ENCODE measurements at places on chromosomes 3 and 15. TPM values are rescaled to one million over a fixed set of nuclear protein-coding genes. Genes with fewer than 3 reads are reported as not detected.

- DNase-seq: no peak
Measured at GRCh38 chr15:77069521-77070121, 1.3 kb downstream of the TSPAN3 start.

GRCh38 chr3:9098716-9099675 lies 135.7 kb upstream of the RAD18 start:
- DNase-seq: no peak

The GABRA5 gene
- total RNA-seq: not detected

GRCh38 chr15:91685436-91685835 lies 168.1 kb upstream of the SLCO3A1 start:
- DNase-seq: no peak

- DNase-seq: no peak
Measured at GRCh38 chr3:146491303-146491702, 21.9 kb upstream of the PLSCR2 start.

- no peak for DNase-seq
Measured at GRCh38 chr3:120678984-120679383, 3.1 kb downstream of the HGD start.

DNA sequence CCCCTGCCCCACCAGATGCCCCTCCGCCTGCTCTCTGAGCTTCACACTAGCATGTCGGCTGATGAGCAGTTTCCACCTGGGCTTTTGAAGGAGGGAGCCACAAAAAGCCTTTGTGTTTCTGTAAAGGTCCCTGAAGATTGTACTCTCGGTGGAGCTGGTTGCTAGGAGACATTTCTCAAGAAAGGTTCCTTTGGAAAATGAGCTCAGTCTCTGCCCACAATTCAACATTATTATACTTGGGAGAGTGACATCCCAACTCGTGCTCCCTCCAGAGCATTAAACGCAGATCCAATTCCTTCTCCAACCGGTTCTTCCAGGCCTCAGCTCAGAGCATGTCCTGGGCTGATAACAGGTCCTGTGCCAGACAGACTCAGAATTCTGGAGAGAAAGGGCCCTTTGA lies 26.8 kb upstream of the FAM107A start:
- DNase-seq: no peak

The SAMMSON gene
- total RNA-seq: not detected

- no peak for DNase-seq
Measured at GRCh38 chr15:76585576-76585897, 249.0 kb downstream of the ISL2 start.

GRCh38 chr3:48278884-48279559 lies 38.1 kb downstream of the ZNF589 start:
- DNase-seq: no peak

DNA sequence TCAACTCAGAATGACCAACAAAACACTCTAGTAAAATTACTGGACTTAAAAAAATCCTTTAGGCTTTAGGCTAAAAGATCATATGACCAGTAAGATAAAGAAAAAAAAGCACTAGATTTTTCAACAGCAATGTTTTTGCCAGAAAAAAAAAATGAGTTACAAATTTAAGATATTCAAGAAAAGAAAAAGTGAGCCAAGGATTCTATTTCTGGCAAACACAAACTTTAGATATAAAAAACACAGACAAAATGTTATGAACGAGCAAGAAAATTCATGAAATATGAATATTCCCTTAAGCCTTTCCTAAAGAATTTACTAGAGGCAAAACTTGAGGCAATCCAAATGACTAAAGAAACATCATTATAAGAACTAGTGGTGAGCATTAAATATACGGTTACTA lies 8.6 kb downstream of the GOLGB1 start:
- no peak for DNase-seq

DNA sequence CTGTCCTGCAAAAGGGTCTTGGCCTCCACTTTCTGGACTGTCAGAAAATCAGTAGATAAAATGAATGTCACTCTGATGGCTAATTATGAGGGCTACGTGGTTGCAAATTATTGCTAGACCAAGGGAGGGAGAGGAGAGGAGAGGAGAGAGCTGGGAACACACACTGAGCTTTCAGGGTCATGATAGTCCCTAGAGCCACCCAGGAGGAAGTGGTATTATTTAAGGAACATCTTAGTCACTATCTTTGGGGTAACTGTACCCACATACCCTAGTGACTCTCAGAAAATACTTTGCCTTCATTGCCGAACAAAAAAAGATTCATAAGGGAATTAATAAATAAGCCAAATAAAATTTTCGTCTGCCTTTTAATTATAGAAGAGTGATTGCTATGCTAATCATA lies 642.3 kb upstream of the CFAP20DC start:
- DNase-seq: no peak

The DZIP1L gene
- total RNA-seq: 0.16 TPM

The MRPL3 gene
- total RNA-seq: 149 TPM

DNA sequence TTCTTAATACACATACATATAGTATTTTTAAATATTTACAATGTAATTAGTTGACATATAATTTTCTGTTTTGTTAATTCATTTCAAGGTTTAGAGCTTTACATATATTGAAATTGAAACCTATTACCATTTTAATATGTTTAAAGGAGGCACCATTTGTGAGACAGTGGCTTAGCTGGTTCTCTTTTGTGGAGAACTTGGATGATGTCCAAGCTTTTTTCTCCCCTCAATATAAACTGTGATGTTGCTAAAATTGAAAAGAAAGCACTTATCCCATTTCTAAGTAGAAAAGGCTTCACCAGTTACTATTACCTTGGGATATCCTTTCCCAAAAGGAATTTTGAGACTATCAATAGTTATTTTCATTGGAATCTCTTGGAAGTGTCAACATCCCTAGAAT lies 707.2 kb downstream of the NTRK3 start:
- DNase-seq: no peak

- no peak for DNase-seq
Measured at GRCh38 chr3:48226939-48227338, 3.6 kb downstream of the CAMP start.

All from activated T-helper 2 cell treated with anti-CD3 and anti-CD28 coated beads, Interferon-gamma antibody, Interleukin-2, Interleukin-4, amounts not matched to agents 10 μg/mL and 5 μg/mL and 100 μg/mL, durations not matched to agents 14 hours and 24 hours and 36 hours (primary cell).